AG08396 (cell line): ENCODE measurements at places on chromosomes 1 and 21.

- DNase-seq: no peak
Measured at GRCh38 chr1:19759740-19760089, 40.0 kb downstream of the TMCO4 start.

DNA sequence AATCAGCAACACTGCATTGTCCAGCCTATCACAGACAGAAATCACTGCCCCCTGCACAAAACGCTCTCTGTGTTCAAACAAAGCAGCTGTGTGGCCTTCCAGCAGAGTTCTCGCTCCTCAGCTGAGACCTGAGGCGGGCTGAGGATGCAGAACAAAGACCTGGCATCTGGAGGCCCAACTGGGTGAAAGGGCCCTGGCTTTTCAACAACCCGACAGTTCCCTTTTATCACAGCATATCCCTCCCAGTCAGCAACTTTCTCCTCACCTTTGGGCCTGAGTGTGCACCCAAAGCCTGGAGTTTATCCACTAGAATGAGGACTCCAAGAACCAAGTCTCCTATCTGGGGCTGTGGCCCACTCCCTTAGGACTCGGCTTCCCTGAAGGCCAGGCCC lies 42.6 kb upstream of the A3GALT2 start:
- no peak for DNase-seq

- DNase-seq: no peak
Measured at GRCh38 chr1:7674972-7675371, 96.1 kb upstream of the VAMP3 start.

DNA sequence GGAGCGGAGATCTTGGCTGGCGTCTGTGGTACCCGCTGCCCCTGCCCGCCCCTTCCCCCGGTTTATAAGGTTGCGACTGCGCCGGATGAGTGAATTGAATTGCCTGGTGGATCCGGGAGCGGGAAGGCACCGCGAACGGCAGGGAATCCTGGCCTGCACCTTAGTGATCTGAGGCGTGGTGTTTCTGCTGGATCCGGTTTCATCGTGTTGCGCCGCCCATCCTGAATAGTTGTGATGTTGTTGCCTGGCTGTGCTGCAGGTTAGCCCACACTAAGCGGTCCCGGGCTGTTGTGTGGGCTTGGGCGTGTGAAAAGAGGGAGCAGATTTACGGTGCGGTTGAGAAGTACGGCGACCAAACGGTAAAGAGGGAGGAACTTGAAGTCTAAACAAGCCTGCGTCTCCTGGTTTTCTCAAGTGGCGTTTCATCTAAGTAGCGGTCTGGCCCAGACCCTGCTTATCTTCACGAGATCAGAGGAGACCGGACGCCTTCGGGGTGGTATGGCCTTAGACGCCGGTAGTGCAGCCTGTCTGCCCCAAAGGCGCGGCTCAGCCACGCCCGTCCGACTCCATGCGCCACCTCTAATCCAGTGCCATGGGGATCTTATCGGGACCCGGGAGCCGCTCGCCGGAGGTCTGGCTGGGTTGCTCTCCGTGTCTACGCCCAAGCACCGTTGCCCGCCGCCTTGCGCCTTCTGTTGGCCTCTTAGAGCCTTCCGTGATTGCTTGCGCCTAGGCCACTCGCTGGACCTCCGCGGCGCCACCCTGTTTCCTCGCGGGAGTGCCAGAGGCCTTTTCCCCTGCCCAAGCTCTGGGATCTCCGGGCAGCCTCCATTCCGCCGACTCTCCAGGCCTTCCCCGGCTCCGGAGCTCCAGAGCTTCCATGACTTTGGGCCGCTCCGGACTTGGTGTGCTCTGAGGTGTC lies 87.5 kb upstream of the RHOU start:
- peak; percentile 43 for DNase-seq

GRCh38 chr1:232486006-232486405 lies 143.9 kb downstream of the SIPA1L2 start:
- no peak for DNase-seq

- no peak for DNase-seq
Measured at GRCh38 chr1:234886081-234886984, 242.3 kb downstream of the TOMM20 start.

DNA sequence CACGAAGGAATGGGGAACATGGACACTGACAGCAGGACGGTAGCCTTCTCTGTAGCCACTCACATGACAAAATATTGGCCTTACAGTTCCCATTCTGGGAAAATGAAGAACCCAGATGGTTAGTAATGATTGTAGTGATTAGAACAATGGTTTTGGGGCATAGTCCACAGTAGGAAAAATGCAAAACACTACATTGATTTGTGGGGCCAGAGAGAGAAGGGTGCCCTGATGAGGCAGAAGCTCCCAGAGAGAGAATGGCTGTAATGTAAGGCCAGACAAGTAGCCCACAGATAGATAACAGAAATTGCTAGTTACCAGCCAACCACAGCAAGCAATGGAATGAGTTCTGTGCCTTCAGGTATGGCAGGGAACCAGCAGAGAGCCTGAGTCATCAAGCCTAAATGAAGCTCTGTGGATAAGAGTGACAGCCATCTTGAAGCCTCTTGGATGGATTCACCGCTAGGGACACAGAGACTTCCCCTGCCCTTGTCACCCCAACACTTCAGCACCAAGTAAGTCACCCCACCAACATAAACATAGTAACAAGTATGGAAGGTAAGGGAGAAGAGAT lies 206.1 kb downstream of the BACH1 start:
- DNase-seq: peak; percentile 25

DNA sequence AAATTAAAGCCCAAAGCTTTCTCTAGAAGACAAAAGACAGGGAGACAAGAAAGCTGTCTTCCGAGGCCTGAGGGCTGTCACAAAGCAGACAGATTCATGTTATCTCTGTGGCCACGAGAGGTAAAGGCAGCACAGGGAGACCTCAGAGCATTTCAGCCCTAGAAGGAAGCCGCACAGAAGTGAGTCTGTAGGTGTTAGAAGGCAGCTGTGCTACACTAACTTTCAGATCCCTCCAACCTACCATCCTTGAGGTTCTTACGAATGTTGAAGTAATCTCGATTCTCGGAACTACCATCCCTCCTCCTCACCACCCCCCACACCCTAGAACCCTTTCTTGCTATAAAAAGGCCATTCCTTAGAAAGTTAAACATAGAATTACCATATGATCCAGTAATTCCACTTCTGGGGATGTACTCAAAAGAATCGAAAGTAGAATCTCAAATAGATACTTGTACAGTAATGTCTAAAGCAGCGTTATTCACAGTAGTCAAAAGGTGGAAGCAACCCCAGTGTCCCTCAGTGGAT lies 21.5 kb upstream of the LYST start:
- no peak for DNase-seq

DNA sequence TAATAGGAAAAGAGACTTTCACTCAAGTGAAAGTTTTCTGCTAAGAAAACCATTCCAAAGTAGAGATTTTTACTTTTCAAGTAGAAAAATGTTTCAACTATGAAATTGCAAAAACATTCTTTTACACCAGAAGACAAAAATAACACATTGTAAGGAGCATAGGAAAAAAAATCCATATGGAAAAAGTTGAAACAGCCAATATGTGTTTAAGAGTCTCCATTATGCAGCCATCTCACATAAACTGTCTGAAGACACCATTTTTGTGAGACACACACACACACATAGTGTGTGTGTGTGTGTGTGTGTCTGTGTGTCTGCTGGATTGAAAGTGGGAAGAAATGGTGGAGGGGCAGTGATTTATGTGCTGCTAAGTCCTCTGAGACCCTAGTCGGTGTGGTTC lies 162.1 kb downstream of the HHAT start:
- DNase-seq: no peak

DNA sequence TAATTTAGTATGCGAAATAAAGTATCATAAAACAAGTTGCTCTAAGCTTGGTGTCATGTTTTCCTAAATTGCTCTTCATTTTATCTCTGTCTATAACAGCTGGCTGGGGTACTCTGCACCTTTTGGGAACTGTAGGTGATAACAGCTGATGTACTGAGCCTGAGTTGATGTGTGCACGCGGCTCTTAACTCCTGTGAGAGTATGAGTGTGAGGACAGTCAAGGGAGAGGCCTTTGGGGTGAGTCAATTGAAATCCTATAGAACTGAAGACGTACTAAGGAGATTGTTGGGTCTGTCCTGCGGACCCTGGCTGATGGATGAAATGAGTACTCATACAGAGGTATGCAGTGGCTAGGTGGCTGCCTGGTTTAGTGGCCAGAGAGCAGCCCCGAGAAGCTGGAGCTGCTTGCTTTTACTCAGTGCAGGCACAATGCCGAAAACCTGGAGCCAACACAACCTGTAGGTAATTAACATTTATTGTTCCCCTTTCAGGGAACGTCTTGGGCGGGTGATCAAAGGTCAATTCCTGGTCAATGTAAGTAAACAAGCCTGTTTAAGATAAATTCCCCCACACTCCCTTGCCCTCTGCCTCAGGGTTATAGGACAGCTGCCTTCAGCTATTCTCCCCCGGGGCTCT lies 188.5 kb downstream of the PRDM2 start:
- no peak for DNase-seq
